Right ventricle myocardium superior (tissue), 1 donor: ENCODE measurements at places on chromosomes 3 and 15.

- DNase-seq, result peak; percentile 88
Measured at GRCh38 chr15:90064911-90065681, 37.2 kb downstream of the IDH2 start.

GRCh38 chr3:49124991-49125670, 4.5 kb upstream of the USP19 start:
- no peak for DNase-seq

DNA sequence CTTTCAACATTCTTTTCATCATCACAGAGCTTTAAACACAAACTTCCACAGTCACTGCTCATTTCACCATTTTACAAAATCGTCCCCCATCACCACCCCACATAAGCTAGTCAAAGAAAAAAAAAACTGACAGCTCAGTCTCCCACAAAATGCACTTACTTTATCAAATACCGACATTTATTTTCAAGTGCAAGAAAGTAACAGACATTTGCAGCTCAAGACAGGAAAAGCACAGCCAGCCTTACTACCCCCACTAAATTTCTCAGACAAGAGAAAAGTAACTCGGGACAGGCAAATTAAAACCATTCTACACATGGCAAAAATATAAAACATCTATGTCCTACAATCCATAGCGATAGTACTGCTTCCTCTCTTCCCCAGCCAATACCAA, 402.4 kb downstream of the SHQ1 start:
- no peak for DNase-seq

GRCh38 chr3:40971191-40972168, 227.8 kb upstream of the CTNNB1 start:
- DNase-seq, result peak; percentile 69

DNA sequence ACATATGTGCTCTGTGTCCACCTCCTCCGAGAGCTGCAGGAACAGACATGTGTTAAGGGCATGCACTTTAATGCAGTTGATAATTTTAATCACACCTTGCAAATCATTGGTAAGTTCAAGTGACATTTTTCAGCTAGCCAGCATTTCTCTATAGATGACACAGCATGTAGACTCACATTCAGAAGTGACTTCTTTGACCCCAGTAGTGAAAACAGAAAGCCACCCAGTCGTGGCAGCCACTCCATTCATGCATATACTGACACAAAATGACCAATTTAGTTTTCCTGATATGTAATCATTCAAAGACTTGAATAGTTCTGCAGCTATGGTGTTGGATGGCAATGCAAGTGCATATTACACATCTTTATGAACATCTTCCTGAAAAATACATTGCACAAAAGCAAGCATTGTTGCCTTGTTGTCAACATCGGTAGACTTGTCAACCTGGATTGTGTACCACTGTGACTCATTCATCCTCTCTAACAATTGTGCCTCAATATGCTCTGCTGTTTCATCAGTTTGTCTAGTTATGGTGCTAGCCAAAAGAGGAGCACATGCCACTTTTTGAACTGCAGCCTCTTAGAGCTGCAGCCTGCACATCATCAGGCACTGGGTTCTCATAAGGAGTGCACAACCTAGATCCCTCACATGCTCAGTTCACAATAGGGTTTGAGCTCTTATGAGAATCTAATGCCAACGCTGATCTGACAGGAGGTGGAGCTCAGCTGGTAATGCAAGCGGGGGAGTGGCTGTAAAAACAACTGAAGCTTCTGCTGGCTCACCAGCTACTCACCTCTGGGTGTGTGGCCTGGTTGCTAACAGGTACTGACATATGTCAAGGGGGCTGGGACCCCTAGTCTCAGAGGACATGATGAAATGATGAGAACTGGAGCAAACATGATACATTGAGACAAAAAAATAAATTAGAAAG, 622.0 kb downstream of the PYDC2 start:
- DNase-seq, result no peak

DNA sequence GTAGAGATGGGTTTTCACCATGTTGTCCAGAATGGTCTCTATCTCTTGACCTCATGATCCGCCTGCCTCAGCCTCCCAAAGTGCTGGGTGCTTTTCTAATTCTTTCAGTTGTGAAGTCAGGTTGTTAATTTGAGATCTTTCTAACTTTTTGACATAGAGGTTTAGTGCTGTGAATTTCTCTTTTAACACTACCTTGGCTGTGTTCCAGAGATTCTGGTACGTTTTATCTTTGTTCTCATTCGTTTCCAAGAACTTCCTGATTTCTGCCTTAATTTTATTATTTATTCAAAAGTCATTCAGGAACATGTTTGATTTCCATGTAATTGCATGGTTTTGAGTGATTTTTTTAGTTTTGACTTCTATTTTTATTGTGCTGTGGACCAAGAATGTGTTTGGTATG, 63.5 kb upstream of the CCDC54 start:
- no peak for DNase-seq

DNA sequence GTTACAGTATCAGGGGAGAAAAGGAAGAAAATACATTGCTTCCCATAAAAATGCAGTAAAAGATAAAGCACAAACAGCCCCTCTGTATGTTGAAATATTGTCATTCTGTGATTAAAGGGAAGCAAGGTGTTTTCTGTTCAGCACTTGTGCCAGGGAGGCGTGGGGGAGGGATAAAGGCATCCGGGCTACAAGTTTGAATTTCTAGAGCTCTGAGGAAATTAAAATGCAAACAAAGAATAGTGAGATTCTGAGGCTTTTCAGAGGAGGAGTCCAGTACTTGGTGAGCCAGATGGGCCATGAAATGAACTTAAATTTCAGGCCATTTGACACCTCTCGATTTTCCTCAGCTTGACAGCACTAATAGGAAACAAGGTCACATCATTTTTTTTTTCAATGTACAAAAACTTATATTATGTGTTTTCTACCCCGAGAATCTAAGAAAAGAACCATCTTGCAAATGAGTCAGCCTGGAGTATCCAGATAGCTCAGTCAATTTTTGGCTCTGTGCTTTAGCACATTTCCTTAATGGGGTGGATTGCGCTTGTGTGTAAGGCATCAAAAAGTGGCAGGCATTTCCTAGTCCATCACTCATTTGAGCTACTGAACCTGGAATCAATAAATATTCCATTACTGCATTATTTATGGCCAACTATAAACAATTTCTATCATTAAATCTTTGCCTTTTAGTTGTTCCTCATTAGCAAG, 640.8 kb upstream of the TBL1XR1 start:
- DNase-seq, result no peak

DNA sequence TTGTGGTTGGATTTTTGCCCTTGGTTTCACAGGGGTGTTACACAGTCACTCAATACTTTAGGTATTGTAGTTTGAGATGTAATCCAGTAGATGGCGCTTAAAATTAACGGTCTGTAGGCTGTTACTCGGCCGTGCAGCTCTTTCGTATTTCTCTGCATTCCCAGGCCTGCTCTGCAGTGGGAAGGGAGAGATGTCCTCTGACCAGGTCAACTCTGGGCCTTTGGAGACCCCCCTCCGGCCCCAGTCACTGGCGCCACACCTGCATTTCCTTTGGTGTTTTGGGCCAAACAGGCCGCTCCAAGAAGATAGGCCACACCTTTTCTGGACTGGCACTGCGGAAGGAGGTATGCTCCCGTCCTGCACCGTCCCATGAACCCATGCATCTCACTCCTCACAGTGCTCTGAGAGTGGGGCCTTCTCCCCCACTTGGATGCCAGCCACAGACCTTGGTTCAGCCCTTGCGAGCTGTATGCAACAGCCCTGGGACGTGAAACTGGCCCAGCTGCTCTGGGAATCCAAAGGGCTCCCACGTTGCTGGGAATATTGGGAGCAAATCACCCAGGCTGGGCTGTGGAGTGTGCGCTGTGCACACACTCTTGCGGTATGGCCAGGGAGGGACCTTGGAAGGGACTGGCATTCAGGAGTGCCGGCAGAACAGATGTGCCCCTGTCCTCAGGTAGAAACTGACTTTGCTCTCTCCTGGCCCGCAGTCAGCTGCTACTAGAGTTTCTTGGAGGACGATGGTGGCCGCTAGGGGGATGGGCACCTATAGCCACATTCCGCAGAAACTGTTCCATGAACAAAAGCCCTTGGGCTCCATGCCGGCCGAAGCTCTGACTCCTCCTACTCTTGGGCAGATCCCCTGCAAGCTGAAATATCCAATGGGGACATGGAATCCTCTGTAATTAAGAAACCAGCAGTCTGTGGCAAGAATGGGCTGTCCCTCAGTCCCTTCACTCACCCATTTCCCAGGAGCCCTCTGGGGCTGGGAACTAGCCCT, 410.5 kb upstream of the CADM2 start:
- DNase-seq, result peak; percentile 44
